ENCODE measurements at places on chromosomes 3 and 15.

- DNase-seq, result no peak
These were observed 225.5 kb downstream of the SLCO3A1 start for GRCh38 chr15:92079047-92079446.

DNA sequence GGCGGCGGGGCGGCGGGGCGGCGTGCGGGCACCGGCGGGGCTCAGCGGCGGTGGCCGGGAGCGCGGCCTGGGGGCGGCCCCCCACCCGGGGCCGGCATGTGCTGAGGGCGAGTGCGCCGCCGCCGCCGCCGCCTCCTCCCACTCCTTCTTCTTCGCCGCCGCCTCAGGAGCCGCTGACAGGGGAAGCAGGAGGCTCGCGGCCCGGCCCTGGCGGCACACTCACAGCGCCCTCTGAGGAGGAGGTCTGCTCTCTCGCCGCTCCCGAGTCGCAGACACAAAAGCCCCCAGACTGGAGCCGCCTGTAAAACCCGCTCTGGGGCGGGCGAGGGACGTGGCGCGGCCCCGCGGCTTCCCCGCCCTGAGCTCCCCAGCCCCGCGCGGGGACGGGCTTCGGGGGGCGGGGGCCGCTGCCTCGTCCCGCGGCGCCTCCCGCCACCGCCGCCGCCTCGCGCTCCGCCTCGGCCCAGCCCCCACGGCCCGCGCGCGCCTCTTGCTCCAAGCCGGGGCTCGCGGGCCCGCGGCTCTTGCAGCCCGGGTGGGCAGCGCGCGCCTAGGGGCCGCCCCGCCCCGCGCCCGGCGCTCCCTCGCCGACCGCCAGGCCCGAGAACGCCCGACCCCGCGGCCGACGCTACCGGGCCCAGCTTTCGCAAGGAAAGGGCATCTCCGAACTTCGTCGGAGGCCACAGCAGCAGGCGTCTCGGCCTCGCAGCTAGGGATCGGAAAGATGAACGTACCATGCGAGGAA lies at the start of gene PYGO1:
TSS of gene PYGO1 (minus strand) at position 276 of the 745 bp plus-strand sequence. CDS start 462 bp downstream, outside the sequence.
- no peak for DNase-seq

DNA sequence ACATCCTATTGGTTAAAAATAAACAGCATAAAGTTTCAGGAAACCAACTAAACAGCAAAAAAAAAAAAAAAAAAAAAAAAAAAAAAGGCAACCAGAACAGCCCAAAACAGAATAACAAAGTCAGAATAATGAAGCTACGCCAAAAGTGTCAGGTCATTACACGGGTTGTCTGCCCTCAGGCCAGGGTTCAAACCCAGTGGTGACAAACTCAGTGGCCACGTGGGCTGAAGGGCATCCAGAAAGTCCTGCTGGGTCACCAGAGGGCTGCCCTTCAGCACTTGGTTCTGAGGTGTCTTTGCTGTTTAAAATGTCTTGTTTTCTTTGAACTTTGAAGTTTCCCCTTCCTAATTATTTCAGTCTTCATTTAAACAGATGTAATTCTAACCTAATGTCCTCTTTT lies 61.3 kb downstream of the CGNL1 start:
- DNase-seq, result no peak

GRCh38 chr3:130341388-130341787 lies 4.1 kb upstream of the COL6A5 start:
- DNase-seq, result no peak

DNA sequence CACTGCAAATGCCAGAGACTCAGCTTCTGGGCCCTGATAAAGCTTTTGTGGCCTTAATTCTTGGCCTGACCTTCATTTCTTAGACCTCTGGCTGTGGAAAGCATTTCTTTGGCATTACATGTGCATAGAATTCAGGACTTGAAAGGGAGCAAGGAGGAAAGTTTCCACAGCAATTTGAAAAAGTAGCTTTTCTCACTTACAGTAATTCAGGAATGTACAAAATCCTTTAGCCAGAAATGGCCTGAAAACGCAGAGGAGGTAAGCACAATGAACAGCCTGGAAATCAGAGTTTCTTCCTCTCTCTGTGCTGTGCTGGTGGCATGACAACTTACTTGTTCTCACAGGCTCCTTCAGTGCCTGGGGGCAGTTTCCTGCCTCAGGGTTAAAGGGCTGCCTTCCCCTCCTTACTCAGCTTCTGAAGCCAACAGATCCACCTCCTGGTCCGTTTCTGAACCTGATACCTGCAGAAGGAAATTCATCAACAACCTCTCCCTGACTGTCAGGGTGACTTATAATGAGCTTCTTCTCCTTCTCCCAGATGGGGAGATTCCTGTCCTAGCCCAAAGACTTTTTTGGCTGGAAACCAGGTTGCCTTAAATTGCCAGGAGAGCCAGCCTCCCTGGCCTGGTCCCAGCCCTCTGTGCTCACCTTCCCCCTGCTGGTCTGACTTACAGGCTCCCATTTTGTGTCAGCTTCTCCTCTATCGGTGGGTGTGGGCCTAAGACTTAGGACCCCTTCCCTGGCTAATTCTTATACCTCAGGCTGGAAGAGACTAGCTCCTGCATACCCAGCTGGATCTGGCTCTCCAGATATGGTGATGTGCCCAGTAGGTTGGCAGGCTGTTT lies 102.3 kb downstream of the MYRIP start:
- DNase-seq, result no peak

GRCh38 chr3:159532577-159532976 lies 456.1 kb upstream of the IL12A start:
- no peak for DNase-seq

DNA sequence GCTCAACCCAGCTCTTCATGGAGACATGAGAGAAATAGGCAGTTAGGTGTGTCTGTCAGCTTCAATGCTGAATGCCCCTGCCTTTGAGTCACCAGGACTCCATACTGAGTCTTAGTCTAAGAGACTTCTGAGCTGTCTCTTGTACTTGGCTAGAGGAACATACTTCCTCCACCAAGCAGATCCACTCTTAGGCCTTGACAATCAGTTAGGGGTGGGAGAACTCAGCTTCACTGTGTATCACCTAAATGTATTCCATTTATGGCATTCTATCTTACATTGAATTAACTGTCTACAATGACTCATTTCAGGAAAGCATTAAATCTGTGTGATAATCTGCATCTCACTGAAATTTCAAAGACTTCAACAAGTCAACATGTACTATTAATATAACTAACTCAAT lies 66.0 kb downstream of the STAC start:
- no peak for DNase-seq

Measured in stimulated activated CD8-positive, alpha-beta memory T cell treated with anti-CD3 and anti-CD28 coated beads, Interleukin-4, amount 100 ng/mL, for 1 hour (primary cell).